ENCODE measurements at places on chromosomes 2 and 18.

GRCh38 chr18:76445741-76446232 is 49.3 kb downstream of the ZNF516 start:
- DNase-seq: no peak

DNA sequence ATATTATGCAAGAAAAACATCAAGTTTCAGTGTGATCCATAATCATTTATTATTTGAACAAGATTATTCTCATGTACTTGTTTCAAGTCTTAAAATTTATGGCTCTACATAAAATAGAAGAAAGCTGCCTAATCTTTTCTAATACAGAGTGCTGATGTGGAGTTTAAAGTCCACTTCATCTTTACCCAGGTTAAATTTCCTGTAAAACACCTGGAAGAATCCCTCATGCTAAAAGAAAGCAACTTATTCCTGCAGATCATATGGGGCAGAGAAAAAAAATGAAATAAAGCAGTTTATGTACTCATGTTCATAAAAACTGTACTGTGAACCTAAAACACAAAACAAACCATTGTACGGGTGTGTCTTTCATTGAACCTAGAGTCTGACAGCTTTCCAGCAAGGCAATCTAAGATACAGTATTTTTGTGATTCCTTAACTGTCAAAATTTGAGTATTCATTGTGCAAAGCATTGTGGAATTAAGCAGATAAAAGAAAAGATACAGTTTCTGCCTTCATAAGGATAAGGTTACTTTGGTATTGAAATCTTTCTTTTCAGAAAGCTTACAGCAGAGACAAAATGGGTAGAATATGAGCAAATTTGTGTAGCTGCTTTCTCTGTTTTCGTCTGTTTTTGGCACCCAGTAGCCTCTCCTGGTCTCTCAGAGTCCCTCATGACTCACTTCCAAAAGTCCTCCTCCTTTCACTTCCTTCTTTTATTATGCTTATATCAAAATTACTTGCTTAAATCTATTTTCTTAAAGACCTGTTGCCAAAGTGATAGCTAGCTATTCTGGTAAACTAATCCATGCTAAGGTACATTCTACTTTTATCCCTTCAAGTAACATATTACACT is 26.9 kb upstream of the GLS start:
- peak; percentile 52 for DNase-seq

- no peak for DNase-seq
Measured at GRCh38 chr2:168790226-168790902, 12.1 kb upstream of the NOSTRIN start.

DNA sequence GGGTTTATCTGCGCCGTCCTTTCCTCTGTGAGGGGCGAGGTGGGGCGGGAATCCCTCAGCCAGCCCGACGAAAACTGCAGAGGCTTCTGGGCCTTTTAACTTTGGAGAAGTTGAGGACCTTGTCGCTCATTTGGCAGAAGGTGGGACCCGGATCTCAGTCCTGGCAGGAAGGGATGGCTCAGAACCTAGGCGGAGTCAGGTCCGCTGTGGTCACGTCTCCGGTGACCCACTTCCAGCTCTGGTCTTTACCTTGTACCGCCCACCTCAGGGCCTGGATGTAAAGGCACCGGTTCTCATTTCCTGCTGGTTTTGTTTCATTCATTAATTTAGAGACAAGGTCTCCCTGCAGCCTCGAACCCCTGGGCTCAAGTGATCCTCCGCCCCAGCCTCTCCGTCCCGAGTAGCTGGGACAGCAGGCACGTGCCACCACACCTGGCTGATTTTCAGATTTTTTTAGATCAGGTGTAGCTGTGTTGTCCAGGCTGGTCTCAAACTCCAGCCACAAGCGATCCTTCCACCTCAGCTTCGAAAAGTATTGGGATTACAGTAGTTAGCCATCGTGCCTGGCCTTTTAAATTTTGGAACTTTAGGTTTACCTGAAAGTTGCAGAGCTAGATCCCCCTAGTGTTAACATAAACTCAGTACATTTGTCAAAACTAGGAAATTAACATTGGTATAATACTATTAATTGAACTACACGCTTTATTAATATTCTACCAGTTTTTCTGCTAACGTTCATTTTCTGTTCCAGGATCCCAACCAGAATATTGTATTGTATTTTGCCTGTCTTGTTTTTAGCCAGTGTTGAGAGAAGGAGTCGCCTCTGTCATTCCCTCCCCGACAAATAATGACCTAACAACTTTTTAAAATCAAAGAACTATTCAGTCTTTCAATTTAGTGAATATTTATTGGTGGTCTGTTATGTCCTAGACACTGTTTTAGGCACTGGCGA is 852 bp downstream of the POLI start:
- DNase-seq: peak; percentile 54

- no peak for DNase-seq
Measured at GRCh38 chr2:75512455-75513212, 48.1 kb downstream of the EVA1A start.

DNA sequence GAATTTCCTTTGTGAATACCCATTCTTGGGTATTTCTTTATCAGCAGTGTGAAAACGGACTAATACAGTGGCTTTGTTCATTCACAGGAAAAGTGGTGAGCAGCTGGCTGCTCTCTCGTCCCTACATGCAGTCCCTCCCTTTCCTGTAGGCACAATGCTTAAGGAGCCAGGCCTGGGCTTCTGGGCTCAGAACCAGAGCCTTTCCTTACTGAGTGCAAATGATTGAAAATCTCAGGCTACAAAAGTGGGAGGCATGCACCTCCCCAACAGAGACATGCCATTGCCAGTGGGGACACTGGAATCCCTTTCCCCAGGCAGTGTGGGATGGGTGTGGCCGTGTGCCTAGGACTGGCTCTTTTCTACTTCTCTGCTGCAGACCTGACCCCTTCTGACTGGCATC is 61.3 kb downstream of the MCFD2 start:
- no peak for DNase-seq

GRCh38 chr2:224793946-224794345 is 77.8 kb upstream of the CCDC195 start:
- DNase-seq: peak; percentile 93

DNA sequence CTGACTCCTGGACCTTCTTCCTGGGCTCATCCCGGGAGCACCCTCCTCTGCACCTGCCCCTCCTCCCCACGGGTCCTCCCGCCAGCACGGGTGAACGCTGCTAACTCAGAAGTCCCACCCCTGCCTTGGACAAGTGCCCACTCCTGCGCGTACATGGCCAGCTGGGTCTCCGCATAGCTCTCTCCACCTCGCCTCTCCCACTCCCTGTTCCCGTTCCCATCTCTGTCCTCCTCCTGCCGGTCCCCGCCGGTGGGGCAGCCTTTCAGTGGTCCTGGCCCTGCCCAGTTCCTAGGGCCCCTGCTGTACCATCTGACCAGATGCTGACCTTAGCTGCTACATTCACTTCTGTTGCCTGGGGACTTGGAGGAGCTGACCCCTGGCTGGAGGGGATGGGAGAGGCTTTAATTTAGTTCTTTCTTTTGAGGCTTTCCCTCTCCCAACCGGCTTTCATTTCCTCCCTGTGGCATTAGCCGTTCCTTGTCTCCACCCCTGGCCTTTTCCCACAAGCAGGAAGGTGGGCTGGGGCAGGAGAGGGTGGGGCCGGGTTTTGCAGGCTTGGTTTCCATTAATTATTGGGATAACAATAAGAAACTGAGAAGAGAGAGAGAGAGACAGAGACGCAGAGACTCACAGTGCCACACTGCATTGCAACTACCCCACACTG is 136.1 kb downstream of the SH3BP4 start:
- no peak for DNase-seq

DNA sequence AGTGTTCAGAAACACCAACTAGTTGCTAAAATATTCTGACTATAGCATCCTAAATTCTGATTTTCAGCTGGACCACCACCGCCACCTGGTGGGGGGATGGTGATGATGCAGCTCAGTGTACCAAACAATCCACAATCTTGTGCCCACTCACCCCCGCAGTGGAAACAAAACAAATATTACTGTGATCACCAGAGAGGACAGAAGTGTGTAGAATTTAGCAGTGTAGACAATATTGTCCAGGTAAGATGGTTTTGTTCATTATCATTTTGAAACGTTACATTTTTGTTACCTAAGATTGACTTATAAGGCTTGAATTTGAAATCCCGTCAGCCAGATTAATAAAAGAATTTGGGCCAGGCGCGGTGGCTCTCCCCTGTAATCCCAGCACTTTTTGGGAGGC is 31.7 kb upstream of the UBXN4 start:
- peak; percentile 72 for DNase-seq

- peak; percentile 23 for DNase-seq
Measured at GRCh38 chr2:18402-19271, 27.7 kb downstream of the FAM110C start.

- DNase-seq: peak; percentile 21
Measured at GRCh38 chr18:61334491-61334850, 1.2 kb downstream of the CDH20 start.

DNA sequence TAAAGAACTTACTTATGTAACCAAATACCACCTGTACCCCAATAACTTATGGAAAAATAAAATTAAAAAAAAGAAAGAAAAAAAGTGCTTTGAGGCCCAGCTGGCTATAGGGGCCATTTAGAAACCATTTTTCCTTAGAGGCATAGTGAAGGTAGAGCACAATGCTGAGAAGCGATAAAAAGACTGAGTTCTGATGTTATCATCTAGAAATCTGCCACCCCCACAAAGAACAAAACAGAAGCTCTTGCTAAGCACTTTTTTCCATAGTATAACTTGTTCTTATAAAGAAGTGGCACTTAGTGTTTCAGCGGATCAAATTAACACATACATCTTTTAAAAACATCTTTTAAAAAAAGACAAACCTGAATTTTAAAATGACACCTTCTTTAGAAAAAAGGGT is 51.4 kb downstream of the ICOS start:
- no peak for DNase-seq

DNA sequence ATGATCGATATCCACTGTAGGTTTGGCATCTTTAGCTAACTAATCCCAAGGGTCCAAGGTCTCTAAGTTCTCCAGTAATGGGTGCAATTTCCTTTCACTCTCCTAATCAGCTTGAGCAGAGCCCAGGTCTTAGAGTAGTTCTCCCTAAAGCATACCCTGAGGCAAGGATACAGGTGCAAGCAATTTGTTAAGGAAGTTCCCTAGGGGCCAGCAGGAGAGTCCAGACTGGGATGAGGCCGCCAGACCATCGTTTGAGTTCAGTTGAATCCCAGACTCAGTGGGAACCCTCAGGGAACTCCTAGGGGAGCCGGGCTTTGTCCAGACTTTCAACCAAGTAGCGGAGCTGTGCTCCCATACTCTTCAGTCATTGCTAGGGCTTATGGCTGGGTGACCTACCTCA is 835.4 kb upstream of the CDH2 start:
- DNase-seq: no peak

DNA sequence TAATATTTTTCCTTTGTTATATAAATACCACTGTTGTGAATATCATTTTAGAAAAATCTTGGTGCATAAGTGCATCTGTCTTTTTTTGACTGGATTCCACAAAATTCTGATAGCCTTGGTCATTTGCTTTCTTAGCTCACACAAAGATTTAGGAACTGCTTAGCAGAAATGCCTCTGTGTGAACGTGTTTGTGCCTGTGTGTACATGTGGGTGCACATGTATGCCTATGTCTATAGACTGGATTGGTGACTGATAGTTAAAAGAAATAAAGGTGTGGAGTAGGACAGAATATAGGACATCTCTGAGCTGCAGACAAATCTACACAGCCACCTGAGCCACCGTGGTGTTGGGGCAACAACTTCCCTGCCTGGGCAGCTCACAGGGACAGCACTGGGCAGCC is 93.8 kb downstream of the TSN start:
- DNase-seq: no peak

- DNase-seq: peak; percentile 0
Measured at GRCh38 chr18:52152036-52152435, 188.0 kb upstream of the DCC start.

DNA sequence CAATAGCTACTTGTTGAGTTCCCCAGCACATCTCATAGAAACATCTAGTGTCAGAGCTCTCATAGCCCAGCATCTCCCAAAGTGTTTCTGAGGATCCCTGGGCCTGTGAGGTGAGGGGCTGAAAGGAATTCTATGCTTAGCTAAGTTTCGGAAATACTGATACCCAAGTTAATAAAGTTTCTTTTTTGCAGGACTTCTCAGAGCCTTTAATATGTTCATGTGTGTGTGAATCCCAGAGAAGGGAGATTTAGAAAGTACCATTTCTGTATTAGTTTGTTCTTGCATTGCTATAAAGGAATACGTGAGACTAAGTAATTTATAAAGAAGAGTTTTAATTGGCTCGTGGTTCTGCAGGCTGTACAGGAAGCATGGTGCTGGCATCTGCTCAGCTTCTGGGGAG is 211.2 kb downstream of the TSN start:
- DNase-seq: no peak

- no peak for DNase-seq
Measured at GRCh38 chr18:77737405-77737804, 487.8 kb downstream of the GALR1 start.

- DNase-seq: no peak
Measured at GRCh38 chr18:8515142-8515865, 93.9 kb upstream of the RAB12 start.

- no peak for DNase-seq
Measured at GRCh38 chr2:60100034-60100433, 453.4 kb downstream of the BCL11A start.

GRCh38 chr18:23380817-23381216 is 72.3 kb upstream of the RIOK3 start:
- no peak for DNase-seq

GRCh38 chr2:70861777-70862625 is 26.4 kb upstream of the CD207 start:
- DNase-seq: peak; percentile 91

DNA sequence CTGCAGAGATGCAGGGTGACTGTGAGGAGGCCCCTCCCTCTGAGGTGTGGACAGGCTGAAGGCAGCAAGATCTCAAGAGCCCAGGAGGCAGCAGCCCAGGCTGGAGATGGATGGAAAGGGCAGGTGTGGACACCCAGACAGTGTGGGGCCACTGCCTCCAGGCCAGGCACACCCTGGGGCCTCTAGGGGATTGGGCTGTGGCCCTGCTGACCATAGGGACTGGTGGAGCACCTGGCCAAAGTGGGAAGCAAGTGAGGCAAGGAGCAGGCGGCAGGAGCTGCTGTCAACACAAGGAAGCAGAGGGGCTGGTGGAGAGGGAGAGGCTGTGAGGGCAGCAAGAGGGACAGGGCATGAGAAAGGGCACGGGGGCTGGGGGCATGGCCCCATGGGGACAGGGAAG is 10.8 kb downstream of the SNED1 start:
- no peak for DNase-seq

All from adipocyte (in vitro differentiated cells).